CMK (cell line): ENCODE measurements at places on chromosomes 16 and 17.

DNA sequence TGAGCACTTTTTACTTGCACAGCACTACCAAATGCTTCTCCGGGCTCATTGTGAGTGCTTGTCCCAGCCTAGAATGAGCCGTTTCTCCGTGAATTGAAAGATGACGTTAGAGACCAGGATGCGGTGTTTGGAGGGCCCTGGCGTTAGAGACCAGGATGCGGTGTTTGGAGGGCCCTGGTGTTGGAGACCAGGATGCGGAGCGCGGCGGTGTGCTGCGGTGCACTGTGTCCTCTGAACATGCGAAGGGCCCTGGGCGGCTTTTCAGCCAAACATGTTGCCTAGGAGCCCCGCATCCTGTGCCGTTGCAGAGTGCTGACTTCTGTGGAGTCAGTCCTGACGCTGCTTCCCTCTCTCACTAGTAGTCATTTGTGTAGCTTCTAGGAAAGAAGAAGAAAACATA lies 42.7 kb downstream of the BANP start:
- no peak for DNase-seq

- DNase-seq = no peak
Observed at GRCh38 chr17:77962348-77962747, 3.8 kb downstream of the TNRC6C start.

DNA sequence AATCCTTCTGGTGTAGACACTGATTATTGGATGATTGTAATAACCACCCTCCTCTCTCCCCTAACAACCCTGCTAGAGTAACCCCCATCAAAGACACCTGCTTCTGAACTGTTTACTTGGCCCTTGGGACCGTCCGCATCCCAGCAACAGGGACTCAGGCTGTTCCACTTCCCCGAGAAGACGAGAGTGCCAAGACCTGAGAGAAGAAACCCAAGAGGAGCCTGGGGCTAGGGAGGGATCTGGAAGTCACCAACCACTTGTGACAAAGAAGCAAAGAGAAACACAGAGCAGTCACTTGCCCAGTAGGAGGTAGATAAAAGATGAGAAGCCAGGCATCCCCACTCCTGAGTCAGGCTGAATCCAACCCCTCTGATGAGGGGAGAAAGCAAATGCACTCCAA lies 84.3 kb downstream of the CDH11 start:
- no peak for DNase-seq

GRCh38 chr17:70320673-70321345 lies 151.5 kb downstream of the KCNJ2 start:
- no peak for DNase-seq

DNA sequence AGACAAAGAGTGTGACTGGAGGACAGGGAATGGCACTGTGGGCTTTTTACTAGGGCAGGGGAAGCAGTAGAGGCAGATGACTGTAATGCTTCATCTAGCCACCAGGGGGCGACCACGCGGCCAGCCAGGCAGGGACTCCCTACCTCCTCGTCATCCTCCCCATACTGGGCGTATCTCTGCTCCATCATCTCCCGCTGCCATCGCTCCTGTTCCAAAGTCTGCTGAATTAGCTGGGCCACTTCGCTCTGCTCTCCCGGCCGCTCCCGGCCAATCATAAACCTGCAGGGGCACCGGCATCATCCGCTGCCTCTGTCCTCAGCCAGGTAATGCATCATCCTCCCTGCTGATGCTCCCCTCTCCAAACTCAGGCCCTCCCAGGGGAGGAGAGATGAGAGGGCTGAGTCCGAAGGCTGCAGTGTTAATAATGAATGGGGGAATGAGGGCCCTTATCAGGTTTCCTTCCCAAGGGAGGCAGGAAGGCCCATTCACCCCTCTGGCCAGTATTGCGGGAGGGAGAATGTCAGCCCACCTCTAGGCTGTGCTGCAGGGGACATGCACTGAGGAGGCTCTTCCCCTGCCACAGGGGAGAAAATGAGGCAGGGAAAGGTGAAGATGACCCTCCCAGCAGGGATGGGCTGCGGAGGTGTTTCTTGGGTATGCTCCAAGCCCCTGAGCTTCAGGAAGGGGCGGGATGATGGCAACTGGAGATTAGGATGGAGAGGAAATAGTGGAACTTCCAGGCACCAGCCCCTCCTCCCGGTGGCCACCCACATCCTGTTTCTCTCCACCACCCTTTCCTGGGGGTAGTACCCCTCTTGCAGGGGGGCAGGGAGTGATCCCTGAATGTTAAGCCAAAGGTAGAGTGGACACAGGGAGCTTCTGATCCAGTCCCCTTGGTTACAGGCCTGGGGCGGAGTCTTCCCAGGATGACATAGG lies 10.3 kb upstream of the SAMD14 start:
- peak; percentile 86 for DNase-seq

DNA sequence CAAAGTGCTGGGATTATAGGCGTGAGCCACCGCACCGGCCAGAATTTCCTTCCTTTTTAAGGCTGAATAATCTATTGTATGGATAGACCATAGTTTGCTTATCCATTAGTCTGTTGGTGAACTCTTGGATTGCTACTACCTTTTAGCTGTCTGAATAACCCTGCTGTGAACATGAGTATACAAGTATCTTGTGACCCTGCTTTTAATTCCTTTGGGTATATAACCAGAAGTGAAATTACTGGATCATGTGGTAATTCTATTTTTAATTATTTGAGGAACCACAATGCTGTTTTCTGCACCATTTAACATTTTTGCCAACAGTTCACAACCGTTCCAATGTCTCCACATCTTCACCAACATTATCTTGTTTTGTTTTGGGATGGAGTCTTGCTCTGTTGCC lies 4.6 kb upstream of the OTOA start:
- DNase-seq = no peak
